ENCODE measurements at places on chromosomes 4 and X. TPM values are rescaled to one million over a fixed set of nuclear protein-coding genes. Genes with fewer than 3 reads are reported as not detected.

DNA sequence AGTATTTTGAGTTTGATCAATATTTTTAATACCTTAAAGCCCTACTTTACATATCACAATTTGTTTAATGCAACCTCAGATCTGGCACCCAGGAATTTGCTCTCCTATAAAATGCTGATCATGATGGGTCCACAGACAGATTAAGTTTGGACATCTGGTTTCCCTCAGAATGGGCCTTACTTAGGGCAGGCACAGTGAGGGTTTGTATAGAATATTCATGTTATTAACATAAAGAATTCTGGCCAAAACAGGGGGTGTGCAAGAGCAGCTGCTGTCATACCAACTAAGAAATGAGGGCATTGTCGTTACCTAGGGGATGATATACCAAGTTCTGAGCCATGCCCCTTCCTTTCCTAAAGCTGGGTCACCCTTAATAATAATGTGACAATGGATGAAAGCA is 37.5 kb upstream of the CENPU start:
- no peak for DNase-seq

EMCN gene
- not detected for total RNA-seq

BCLAF3 gene
- total RNA-seq = 2.1 TPM

- DNase-seq = no peak
These were observed 10.4 kb upstream of the PRSS12 start for GRCh38 chr4:118363166-118363565.

DNA sequence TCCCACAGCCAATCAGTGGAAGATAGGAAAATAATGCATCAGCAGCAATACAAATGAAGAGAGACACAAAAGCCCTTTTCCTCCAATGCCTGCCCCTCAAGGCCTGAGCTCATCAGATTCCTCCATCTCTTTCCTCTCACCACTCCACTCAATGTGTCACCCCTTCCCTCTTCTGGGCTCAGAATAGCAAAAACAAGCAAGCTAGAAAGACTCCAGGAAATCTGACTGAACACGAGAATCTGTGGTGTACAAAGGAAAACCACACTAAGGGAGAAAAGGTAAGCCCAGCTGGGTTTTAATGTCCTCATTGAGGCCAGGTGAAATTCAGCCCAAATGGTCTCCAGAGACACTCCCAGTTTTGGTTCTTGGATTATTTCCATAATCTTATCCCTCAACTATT is 46.3 kb downstream of the ARHGEF9 start:
- DNase-seq = no peak

ANOS1 gene
- total RNA-seq = 3.5 TPM

PSAPL1 gene
- total RNA-seq = not detected

DNA sequence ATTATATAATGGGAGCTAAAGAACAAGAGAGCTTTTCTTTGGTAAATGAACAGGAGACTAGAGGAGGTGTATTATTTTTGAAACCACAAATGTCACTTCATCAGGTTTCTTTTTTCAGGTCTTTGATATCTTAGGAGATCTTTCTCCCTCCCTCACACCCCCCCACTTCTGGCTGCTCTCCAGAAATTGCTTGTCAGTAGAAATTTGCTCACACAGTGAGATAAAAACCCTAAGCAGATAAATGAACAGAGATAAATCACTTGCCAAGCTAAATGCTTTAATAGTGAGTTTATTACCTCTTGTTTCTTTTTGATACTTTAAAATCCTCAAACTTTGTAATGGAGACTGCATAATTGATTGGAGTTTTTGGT is 421.2 kb upstream of the TENM3 start:
- DNase-seq = no peak

Data from SJSA1 (cell line).